ENCODE measurements at places on chromosomes 3 and 15.

GRCh38 chr3:73727117-73727821, 102.5 kb upstream of the PDZRN3 start:
- H3K27ac ChIP-seq: no peak overlapping the region
- no peak overlapping the region for H3K4me3 ChIP-seq

- H3K4me3 ChIP-seq: peak overlapping the region; percentile 40
- peak overlapping the region; percentile 71 for H3K27ac ChIP-seq
- H3K27me3 ChIP-seq: no peaks in the 10 kb centered on the region
- H3K36me3 ChIP-seq: peaks cover 11% of the 10 kb centered on the region
- peaks cover 14% of the 10 kb centered on the region for H3K4me1 ChIP-seq
- no peak for DNase-seq
Observed at GRCh38 chr3:48269592-48269991, 28.7 kb downstream of the ZNF589 start.

- H3K36me3 ChIP-seq: no peaks in the 10 kb centered on the region
- H3K27me3 ChIP-seq: no peaks in the 10 kb centered on the region
- no peak overlapping the region for H3K4me3 ChIP-seq
- H3K27ac ChIP-seq: no peak overlapping the region
- H3K4me1 ChIP-seq: no peaks in the 10 kb centered on the region
- no peak for DNase-seq
Observed at GRCh38 chr3:15976524-15976923, 178.7 kb upstream of the ANKRD28 start.

- H3K36me3 ChIP-seq: no peaks in the 10 kb centered on the region
- no peaks in the 10 kb centered on the region for H3K27me3 ChIP-seq
- no peaks in the 10 kb centered on the region for H3K4me1 ChIP-seq
Observed at GRCh38 chr3:13254028-13254951, 165.8 kb downstream of the NUP210 start.

GRCh38 chr3:115098354-115099073, 48.6 kb downstream of the ZBTB20 start:
- H3K27me3 ChIP-seq: no peaks in the 10 kb centered on the region
- H3K4me3 ChIP-seq: no peak overlapping the region
- no peak for DNase-seq
- peak overlapping the region; percentile 29 for H3K27ac ChIP-seq
- no peaks in the 10 kb centered on the region for H3K36me3 ChIP-seq

- DNase-seq: no peak
- H3K27ac ChIP-seq: no peak overlapping the region
- H3K4me3 ChIP-seq: no peak overlapping the region
- no peaks in the 10 kb centered on the region for H3K36me3 ChIP-seq
- H3K4me1 ChIP-seq: no peaks in the 10 kb centered on the region
Observed at GRCh38 chr15:75153087-75153486, 48.6 kb upstream of the C15orf39 start.

DNA sequence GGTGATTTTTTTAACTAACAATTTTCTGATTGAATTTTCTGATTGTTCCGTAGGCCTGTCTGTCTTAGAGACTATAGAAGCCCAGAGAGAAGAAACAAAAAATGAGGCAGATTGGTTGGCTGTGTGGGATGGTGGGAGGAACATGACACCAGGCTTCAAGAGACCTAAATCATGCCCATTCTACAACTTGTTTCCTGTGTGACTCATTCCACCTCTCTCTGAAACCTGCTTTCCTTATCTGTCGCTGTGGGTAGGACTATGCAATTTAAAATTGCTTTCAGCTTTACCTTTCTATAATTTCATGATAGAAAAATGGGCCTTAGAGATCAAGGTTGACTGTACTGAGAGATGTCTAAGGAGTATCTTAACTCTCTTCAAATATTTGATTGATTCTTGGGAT, 44.5 kb downstream of the OXNAD1 start:
- DNase-seq: no peak
- no peaks in the 10 kb centered on the region for H3K27me3 ChIP-seq
- peaks cover 94% of the 10 kb centered on the region for H3K4me1 ChIP-seq
- H3K4me3 ChIP-seq: no peak overlapping the region
- peak overlapping the region; percentile 48 for H3K27ac ChIP-seq
- H3K36me3 ChIP-seq: peaks cover 48% of the 10 kb centered on the region

DNA sequence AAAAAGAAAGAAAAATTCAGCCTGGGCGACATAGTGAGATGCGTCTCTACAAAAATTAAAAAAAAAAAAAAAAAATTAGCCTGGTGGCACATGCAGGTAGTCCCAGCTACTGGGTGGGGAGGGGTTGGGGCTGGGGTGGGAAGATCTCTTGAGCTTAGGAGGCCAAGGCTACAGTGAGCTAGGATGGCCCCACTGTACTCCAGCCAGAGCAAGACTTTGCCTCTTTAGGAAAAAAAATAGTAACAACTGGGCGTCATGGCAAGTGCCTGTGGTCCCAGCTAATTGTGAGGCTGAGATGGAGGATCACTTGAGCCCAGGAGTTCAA, 23.9 kb upstream of the PPP4R2 start:
- H3K27ac ChIP-seq: no peak overlapping the region
- DNase-seq: no peak
- H3K4me3 ChIP-seq: no peak overlapping the region
- H3K36me3 ChIP-seq: no peaks in the 10 kb centered on the region
- H3K4me1 ChIP-seq: no peaks in the 10 kb centered on the region
- no peaks in the 10 kb centered on the region for H3K27me3 ChIP-seq

- no peaks in the 10 kb centered on the region for H3K4me1 ChIP-seq
- no peak overlapping the region for H3K4me3 ChIP-seq
- H3K27me3 ChIP-seq: no peaks in the 10 kb centered on the region
- H3K36me3 ChIP-seq: no peaks in the 10 kb centered on the region
- H3K27ac ChIP-seq: no peak overlapping the region
Observed at GRCh38 chr15:95857124-95857757, 473.3 kb upstream of the NR2F2 start.

- H3K27ac ChIP-seq: peak overlapping the region; percentile 79
- H3K4me3 ChIP-seq: no peak overlapping the region
Observed at GRCh38 chr3:14146381-14147065, 21.7 kb downstream of the TMEM43 start.

- no peak for DNase-seq
- H3K27ac ChIP-seq: no peak overlapping the region
- H3K4me1 ChIP-seq: no peaks in the 10 kb centered on the region
- no peak overlapping the region for H3K4me3 ChIP-seq
Observed at GRCh38 chr3:196662033-196662432, 22.5 kb downstream of the NRROS start.

GRCh38 chr3:31234145-31234544, 298.6 kb upstream of the STT3B start:
- peaks cover 46% of the 10 kb centered on the region for H3K4me1 ChIP-seq
- H3K4me3 ChIP-seq: no peak overlapping the region
- DNase-seq: no peak
- H3K27ac ChIP-seq: no peak overlapping the region
- H3K27me3 ChIP-seq: no peaks in the 10 kb centered on the region

- peaks cover 13% of the 10 kb centered on the region for H3K36me3 ChIP-seq
- H3K4me1 ChIP-seq: peaks cover 10% of the 10 kb centered on the region
- H3K4me3 ChIP-seq: peak overlapping the region; percentile 66
- peak; percentile 93 for DNase-seq
- H3K27me3 ChIP-seq: no peaks in the 10 kb centered on the region
Observed at GRCh38 chr3:184335661-184336546, 1.5 kb upstream of the FAM131A start.

- no peak for DNase-seq
- no peak overlapping the region for H3K4me3 ChIP-seq
- H3K27ac ChIP-seq: no peak overlapping the region
- H3K36me3 ChIP-seq: no peaks in the 10 kb centered on the region
- H3K27me3 ChIP-seq: no peaks in the 10 kb centered on the region
- H3K4me1 ChIP-seq: no peaks in the 10 kb centered on the region
Observed at GRCh38 chr15:66882251-66883020, 180.4 kb downstream of the SMAD6 start.

DNA sequence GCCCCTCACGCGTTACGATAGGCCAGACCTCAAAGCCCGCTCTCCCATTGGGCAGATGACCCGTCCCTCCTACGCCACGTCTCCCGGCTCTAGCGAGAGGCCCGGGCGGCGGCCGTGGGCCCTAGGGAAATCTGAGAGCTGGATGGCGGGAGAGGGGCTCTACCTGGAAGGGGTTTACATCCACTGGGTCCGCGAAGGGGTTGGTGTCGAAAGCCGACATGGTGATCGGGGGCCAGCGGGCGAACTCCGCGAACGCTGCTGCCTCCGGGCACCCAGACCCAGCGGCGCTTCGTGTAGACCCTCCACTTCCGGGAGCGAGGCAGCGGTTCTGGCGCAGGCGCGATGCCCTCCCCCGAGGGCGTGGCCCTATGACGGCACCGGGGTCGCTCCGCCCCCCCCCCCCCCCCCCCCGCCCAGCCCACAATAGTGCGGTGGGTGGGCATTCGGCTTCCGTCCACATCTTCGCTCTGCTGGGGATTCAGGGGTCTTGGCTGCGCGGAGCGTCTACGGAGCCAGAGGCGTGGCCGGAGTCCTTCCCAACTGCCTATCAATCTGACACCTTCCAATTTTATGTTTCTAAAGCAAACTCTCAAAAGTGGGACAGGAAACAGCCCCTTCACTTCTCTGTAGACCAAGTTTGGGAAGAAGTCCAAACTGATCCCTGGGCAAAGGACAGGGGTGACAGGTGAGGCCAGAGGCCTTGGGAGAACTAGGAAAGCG, at the start of gene SCAMP2:
TSS of gene SCAMP2 (minus strand) at position 330 of the 720 bp plus-strand sequence. CDS start at position 220, 110 bp downstream.
- peak within 1 kb of the TSS; percentile 98 for H3K27ac ChIP-seq
- peak within 1 kb of the TSS; percentile 86 for H3K4me3 ChIP-seq
- DNase-seq: peak; percentile 94
- H3K4me1 ChIP-seq: peaks cover 39% of the 10 kb centered on the region
- no peaks in the 10 kb centered on the region for H3K27me3 ChIP-seq

DNA sequence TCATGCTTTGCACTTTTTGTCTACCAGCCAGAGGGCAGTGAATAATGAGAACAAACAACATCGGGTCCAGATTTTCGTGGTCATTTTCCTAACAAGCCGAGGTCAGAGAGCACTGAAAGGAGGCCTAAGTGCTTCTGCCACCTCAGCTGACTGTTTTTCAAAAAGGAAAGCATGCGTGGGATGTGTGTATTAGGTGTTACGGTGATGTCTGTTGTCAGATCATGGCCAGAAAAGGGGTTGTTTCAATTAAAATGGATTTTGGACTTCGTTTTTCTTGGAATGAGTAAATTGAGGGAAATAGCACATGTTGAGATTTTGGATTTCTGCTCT, 99.5 kb downstream of the APBA2 start:
- no peak for DNase-seq
- H3K27me3 ChIP-seq: no peaks in the 10 kb centered on the region
- H3K4me3 ChIP-seq: no peak overlapping the region
- H3K27ac ChIP-seq: no peak overlapping the region

DNA sequence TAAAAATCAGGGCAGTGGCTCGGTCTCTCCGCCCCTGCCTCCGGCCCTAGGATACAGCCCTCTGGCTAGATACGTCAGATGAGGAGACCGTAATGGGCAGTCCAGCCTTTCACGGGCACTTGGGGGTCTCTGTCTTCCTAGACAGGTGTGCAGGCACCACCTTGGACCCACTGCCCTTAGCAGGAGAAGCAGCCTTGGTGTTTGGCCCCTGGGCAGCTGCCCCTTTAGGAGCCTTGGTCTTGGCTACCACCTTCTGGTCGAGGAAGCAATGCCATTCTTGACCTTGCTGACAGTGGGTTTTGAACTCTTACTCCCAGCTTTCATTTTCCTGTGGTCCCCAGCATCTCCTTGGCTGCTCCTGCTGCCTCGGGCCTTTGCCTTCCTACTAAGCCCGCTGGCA, 149.7 kb upstream of the FRMD4B start:
- H3K36me3 ChIP-seq: no peaks in the 10 kb centered on the region
- no peak for DNase-seq
- no peak overlapping the region for H3K27ac ChIP-seq
- no peaks in the 10 kb centered on the region for H3K4me1 ChIP-seq
- H3K27me3 ChIP-seq: no peaks in the 10 kb centered on the region

GRCh38 chr3:173467501-173467900, 70.0 kb downstream of the NLGN1 start:
- no peak overlapping the region for H3K4me3 ChIP-seq
- DNase-seq: no peak
- no peak overlapping the region for H3K27ac ChIP-seq
- no peaks in the 10 kb centered on the region for H3K36me3 ChIP-seq

DNA sequence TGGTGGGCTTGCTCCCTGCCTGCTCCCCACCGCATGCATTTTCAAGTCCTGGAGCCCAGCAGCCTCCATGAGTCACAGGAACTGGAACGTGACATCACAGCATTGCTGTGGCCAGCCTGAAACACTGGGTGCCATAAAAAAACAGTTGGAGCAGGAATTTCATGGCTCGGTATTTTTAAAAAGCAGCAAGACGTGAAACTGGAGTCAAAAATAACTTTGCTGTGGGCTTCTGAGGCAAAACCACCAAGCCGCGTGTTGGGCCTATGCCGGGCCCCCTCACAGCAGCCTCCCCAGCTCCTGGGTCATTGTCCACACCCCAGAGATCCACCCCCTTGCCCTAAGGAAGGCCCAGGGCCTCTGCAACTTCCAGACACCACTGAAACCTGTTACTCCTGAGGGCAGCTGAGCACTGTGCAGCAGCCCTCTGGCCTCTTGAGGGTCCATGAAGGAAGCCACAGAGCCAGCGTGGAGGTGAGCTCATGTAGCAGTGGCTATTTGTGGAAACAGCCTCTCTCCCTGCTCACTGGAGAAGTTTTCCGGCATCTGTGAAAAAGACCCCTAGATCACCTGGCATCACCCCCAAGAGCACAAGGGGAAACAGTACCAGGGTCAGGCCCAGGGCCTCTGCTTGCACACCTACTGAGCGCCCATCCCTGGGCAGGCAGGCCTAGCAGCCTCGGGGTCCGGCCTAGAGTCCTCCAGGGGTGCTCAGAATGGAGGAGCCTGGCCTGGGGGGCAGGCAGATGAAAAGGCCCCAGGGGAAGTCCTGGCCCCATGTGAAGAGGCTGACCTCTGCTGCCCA, 34.0 kb upstream of the DUSP7 start:
- no peaks in the 10 kb centered on the region for H3K36me3 ChIP-seq
- no peak for DNase-seq
- no peak overlapping the region for H3K4me3 ChIP-seq
- no peak overlapping the region for H3K27ac ChIP-seq
- no peaks in the 10 kb centered on the region for H3K4me1 ChIP-seq

DNA sequence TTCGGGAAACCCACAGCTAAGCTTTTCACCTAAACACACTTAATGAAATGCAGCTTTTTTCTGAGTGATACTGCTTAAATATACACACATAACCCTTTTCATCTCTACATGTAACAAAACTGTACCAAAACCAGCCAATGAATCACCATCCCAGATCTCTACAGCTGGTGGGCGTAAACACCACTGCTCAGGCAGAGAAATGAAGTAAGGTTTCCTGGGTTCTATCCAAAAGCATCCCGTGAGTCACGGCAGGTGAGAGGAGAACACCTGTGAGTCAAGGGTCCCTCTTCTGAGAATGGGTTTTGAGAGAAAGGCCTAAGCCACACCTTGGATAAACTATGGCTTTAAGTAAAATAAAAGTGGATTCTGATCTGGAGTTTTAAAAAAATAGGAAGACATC, 2.6 kb downstream of the CLDN1 start:
- H3K36me3 ChIP-seq: no peaks in the 10 kb centered on the region
- no peak overlapping the region for H3K27ac ChIP-seq
- no peaks in the 10 kb centered on the region for H3K27me3 ChIP-seq
- no peak overlapping the region for H3K4me3 ChIP-seq
- no peaks in the 10 kb centered on the region for H3K4me1 ChIP-seq
- no peak for DNase-seq

- peaks cover 4% of the 10 kb centered on the region for H3K36me3 ChIP-seq
- DNase-seq: no peak
- no peaks in the 10 kb centered on the region for H3K27me3 ChIP-seq
- H3K4me1 ChIP-seq: peaks cover 54% of the 10 kb centered on the region
Observed at GRCh38 chr15:63210151-63211091, 21.0 kb downstream of the RAB8B start.

All from naive thymus-derived CD4-positive, alpha-beta T cell (primary cell).